HFFc6 (cell line): ENCODE measurements at places on chromosomes 12 and 14. TPM values are rescaled to one million over a fixed set of nuclear protein-coding genes. Genes with fewer than 3 reads are reported as not detected.

Gene DNAH10
- 0.91 to 1.7 TPM (median 1.4 TPM) in 3 replicates for total RNA-seq

Gene KCNMB4
- 0.34 to 1.2 TPM (median 1.0 TPM) in 3 replicates for total RNA-seq

Gene CLEC1B
- not detected in 3 replicates for total RNA-seq

Gene HOXC6
- 0.18 to 1.4 TPM (median 1.2 TPM) in 3 replicates for total RNA-seq

Gene NGB
- total RNA-seq: not detected in 3 replicates

Gene CRIP1
- total RNA-seq: 4.4 to 44.1 TPM (median 6.0 TPM) in 3 replicates

Gene AGAP2
- 0.12 to 0.15 TPM (median 0.14 TPM) in 3 replicates for total RNA-seq

Gene PLEKHD1
- total RNA-seq: not detected in 3 replicates

Gene CCDC184
- total RNA-seq: 0.42 to 0.60 TPM (median 0.59 TPM) in 3 replicates

Gene CRACR2A
- total RNA-seq: 0.17 TPM in 1 of 2 replicates, not detected in the other

Gene RILPL1
- 16.1 and 21.1 TPM in 2 replicates for total RNA-seq

Gene ANO2
- 0.51 TPM in 1 of 3 replicates, not detected in the others for total RNA-seq

Gene POLE2
- 4.1 and 10.0 TPM in 2 replicates for total RNA-seq

Gene MMP17
- 24.3 to 31.5 TPM (median 30.0 TPM) in 3 replicates for total RNA-seq

Gene PTPRB
- 2.7 to 3.2 TPM (median 3.1 TPM) in 3 replicates for total RNA-seq

Gene CACNA1C
- 6.8 to 11.5 TPM (median 8.8 TPM) in 3 replicates for total RNA-seq
